ENCODE measurements at places on chromosomes 3 and 15.

- DNase-seq = no peak
Observed at GRCh38 chr15:50452927-50453326, 28.7 kb downstream of the USP8 start.

- DNase-seq = no peak
Observed at GRCh38 chr3:123543950-123544349, 40.9 kb downstream of the HACD2 start.

DNA sequence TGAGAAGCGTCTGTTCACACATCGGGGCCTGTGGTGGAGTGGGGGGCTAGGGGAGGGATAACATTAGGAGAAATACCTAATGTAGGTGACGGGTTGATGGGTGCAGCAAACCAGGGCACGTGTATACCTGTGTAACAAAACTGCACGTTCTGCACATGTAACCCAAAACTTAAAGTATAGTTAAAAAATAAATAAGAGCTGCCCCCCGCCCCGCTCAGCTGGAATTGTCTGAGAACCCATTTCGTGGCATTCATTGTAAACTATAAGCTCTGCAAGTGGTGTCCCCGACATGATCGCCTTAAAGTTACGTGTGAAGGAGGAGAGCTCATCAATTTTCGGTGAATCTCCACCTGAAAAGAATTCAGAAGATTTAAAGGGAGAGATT lies 7.3 kb upstream of the LIPH start:
- DNase-seq = no peak

- DNase-seq = no peak
Observed at GRCh38 chr15:33440900-33441299, 130.1 kb downstream of the RYR3 start.

GRCh38 chr3:10758304-10759037 lies 57.6 kb upstream of the SLC6A11 start:
- no peak for DNase-seq

- DNase-seq = no peak
Observed at GRCh38 chr3:135128818-135129217, 333.8 kb downstream of the EPHB1 start.

- DNase-seq = no peak
Observed at GRCh38 chr3:11186771-11187191, 32.5 kb downstream of the HRH1 start.

- no peak for DNase-seq
Observed at GRCh38 chr3:34544136-34544535, 745.7 kb downstream of the PDCD6IP start.

DNA sequence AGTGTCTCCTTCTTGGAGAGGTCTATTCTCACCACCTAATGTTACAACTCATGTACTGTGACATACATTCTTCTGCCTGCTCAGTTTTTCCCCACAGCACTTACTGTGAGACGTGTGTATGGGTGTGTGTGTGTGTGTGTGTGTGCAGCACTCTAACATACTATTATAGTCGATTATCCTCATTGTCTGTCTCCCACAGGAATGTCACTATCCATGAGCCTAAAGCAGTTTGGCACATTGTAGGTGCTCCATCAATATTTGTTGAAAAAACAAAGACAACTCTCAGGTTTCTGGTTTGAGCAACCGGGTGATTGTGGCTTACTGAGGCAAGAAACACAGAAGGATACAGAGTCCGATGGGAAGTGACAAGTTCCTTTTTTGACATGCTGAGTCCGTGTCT lies 8.6 kb upstream of the ZNF148 start:
- no peak for DNase-seq

GRCh38 chr3:170585937-170586310 lies at the start of gene SLC7A14:
Gene SLC7A14, minus strand, starts transcription at chr3:170586075. Its CDS starts 59,139 bp downstream, at chr3:170526936.
- peak; percentile 54 for DNase-seq

DNA sequence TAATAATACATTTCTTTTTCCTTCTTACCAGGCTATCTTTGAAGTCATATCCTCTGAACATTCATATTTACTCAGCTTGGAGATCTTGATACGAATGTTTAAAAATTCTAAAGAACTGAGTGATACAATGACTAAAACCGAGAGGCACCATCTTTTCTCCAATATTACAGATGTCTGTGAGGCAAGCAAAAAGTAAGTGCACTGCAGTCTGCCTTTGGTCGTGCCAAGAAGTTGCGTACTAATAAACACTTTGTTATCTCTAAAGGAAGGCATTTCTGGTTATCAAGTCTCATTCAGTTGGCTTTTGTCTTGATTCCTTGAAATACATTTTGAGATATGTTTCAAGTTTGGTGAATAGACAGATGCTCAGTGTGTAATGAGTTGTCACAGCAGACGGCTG lies 31.6 kb downstream of the ARHGEF26 start:
- no peak for DNase-seq

DNA sequence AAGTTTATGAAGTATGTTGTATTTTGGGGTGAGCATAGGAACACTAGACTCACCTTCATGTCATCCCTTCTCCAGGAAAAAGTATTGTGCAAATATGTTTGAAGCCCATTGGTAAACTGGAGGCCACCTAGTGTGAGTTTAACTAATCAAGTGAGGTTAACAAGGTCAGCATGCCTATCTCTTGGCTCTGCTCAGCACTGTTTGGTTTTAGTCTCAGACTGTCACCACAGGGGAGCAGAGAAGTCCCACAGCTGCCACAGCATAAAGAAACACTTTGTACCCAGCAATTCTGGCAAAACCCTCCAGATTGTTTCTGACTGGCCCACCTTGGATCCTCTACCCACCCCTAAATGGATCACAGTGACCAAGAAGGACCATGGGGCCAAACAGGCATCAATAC lies 152.7 kb downstream of the FEZF2 start:
- no peak for DNase-seq

GRCh38 chr15:63970621-63971426 lies 75.5 kb downstream of the DAPK2 start:
- no peak for DNase-seq

DNA sequence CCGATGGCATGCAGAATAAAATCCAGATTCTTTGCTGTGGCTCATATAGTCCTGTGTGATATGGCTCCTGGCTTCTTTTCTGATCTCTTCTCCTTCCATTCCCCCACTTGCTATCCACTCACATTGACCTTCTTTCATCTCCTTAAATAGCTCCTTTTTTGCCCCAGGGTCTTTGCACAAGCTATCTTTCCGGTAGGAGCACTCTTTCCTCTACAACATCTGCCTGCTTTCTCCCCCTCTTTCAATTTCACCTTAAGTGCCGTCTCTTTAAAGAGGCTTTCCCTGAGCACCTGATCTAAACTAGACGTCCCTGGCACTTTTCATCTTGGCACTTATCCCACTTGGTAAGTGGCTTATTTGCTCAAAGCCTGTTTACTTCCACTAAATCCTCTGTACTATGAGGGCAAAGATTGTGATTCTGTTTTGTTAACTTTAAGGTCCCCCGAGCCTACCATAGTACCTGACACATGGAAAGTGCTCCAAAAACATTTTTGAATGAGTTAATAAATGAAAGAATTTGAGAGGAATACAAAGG lies 323.3 kb upstream of the TLE3 start:
- peak; percentile 76 for DNase-seq

DNA sequence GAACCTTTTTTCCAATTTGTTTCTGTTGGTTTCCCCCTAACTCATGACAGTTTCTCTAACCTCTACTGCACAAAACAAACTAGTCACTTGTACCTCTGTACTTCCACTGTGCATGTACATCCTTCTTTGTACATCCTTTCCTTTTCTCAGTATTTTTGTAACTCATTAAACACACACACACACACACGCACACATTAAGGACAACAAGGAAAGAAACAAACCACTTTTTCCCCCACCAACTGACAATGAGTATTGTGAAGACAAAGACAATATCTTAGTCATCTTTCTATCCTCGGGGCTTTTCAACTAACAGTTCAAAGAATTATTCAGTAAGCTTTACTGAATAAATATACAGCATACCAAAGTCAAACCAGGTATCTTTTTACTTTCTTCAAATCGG lies 170.5 kb downstream of the VPS13C start:
- no peak for DNase-seq

- no peak for DNase-seq
Observed at GRCh38 chr3:8488411-8488810, 13.2 kb upstream of the LMCD1 start.

DNA sequence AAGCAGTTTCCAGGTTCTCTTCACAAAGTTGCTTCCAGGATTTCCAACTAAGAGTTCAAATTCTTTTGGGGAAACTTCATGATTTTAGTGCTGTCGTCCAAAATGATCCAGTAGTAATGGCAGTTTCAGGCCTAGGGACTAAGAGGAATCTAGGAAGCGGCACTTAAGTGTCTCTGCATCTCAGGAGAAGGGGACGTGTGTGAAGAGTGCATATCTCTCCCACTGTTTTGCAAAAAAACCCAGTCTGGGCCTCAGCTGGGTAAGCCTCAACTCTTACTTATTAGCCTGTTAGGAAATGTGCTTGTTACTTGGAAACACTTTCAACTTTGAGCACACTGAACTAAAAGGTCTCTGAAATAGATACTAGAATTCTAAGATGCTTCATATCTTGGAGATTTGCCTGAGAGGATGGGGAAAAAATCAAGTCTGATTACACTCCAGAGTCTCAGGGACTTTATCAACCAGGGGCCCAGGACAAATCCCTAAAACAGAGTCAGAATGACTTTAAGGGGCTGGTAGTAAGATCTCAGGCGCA lies 81.8 kb downstream of the WDR76 start:
- no peak for DNase-seq

DNA sequence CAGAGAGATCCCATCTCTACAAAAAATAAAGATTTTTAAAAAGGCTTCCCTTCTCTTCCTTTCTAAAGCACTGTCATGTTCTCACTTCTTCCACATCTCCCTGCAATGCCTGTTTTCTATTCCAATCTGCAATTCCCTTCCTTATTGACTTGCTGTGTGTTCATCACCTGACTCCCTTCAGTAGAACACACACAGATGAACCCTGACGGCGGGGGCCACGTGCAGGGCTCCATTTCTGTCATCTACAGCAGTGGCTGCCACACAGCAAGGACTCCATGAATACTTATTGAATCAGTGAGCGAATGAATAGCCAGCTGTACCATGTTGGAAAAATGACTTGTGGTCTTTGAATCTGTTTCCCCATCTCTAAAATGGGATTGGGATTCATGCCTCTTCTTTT lies 26.1 kb downstream of the BHLHE40 start:
- DNase-seq = no peak

DNA sequence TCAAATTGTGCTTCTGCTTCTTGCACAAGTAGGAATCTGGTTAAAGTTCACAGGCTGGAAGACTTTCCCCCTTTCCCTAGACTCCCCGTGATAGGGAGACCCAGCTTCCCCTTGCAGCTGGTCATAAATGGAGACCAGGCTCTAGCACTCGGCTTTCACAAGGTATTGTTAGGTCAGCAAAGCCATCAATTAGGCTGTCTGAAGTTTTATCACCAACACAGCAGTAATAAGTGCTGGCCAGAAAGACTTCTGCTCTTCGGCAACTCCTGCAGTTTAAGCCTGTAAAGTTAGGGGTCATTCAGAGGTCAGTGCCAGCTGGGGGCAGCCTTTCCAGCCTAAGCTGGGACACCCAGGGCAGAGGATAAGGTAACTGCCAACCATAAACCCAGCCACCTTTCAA lies 203.4 kb downstream of the MEIS2 start:
- DNase-seq = no peak

DNA sequence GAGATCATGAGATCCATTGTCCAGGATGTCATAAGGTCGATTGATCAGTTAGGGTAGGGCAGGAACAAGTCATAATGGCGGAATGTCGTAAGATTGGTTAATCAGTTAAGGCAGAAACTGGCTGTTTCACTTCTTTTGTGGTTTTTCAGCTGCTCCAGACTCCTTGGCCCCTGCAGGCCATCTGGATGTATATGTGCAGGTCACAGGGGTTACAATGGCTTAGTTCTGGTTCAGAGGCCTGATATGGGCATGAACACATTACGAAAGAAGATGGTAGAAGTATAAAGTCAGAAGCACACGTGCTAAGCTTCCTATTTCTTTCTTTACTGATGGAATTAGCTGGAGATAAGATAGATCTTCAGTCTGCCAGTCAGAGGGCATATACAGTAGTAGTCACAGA lies 315.4 kb upstream of the LRRC3B start:
- no peak for DNase-seq

GRCh38 chr15:64096668-64097384 lies 1.0 kb downstream of the SNX1 start:
- no peak for DNase-seq

- no peak for DNase-seq
Observed at GRCh38 chr15:94360251-94360685, 128.9 kb downstream of the MCTP2 start.

- no peak for DNase-seq
Observed at GRCh38 chr15:74122403-74123130, 7.8 kb upstream of the ISLR2 start.

DNA sequence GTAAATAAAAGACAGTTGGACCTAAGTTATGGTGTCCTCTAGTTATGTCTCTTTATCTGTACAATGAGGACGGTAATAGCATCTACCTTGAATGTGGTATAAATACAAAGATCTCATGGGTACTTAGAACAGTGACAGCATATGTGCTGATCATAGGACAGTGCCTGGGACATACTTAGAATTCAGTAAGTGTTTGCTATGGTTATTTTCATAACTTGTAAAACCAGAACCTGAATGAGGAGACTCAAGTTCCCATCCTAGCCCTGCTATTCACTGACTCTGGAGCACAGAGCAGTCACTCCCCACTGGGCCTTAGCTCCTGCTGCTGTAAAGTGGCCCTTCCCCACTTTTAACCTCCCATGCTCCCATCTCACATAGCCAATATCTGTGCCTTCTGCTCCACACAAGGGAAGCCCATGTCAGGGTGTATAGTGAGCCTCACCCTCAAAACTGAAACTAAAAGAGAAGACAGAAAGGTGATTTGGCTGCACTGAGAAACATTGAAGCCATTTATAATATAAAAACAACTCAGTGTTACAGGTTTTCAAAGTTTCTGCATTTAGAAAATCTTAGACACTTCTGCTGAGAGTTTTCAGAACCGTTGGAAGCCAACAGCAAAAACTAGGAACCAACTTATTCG lies 225.4 kb upstream of the UBE2E2 start:
- DNase-seq = no peak

GRCh38 chr3:149621218-149622005 lies 36.4 kb downstream of the WWTR1 start:
- DNase-seq = no peak

GRCh38 chr15:70271422-70272088 lies 173.8 kb upstream of the TLE3 start:
- no peak for DNase-seq

GRCh38 chr3:120496278-120497002 lies 45.6 kb upstream of the FSTL1 start:
- no peak for DNase-seq

- no peak for DNase-seq
Observed at GRCh38 chr3:56089739-56090138, 378.5 kb downstream of the ERC2 start.

GRCh38 chr3:98801043-98801747 lies 38.1 kb downstream of the ST3GAL6 start:
- no peak for DNase-seq

DNA sequence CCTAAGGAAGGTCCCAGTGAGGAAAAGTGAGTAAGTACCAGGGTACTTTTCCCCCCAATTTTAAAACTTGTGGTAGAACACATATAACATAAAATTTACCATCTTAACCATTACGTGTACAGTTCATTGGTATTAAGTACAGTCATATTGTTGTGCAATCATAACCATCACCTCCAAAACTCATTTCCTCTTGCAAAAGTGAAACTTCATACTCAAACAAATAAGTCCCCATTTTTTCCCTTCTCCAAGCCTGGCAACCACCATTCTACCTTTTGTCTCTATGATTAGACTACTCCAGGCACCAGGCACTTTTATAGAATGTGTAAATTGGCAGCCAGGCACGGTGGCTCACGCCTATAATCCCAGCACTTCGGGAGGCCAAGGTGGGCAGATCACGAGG lies 12.2 kb downstream of the PRC1 start:
- DNase-seq = no peak

- DNase-seq = no peak
Observed at GRCh38 chr3:60555686-60556354, 695.4 kb downstream of the FHIT start.

GRCh38 chr3:22117751-22118346 lies 366.8 kb upstream of the ZNF385D start:
- no peak for DNase-seq

Measured in NCI-H1436 treated with DMSO at 0.1 percent for 48 hours (cell line).